ENCODE measurements at places on chromosomes 11 and 22.

DNA sequence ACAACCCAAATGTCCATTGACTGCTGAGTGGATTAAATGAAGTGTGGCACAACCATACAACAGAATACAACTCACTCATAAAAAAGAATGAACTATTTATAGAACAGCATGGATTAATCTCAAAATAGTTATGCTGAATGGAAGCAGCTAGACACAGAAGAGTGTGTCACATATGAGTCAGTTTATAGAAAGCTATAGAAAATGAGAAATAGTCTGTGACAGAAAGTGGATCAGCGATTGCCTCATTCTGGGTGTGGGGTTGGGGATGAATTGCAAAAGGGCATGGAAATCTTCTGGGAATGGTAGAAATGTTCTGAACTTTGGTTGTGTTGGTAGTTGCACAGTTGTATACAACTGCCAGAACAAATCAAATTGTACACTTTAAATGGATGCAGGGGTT, 37.4 kb downstream of the PRR5L start:
- no peak for DNase-seq

- DNase-seq, result no peak
Observed at GRCh38 chr11:14852571-14853177, 39.4 kb downstream of the CYP2R1 start.

DNA sequence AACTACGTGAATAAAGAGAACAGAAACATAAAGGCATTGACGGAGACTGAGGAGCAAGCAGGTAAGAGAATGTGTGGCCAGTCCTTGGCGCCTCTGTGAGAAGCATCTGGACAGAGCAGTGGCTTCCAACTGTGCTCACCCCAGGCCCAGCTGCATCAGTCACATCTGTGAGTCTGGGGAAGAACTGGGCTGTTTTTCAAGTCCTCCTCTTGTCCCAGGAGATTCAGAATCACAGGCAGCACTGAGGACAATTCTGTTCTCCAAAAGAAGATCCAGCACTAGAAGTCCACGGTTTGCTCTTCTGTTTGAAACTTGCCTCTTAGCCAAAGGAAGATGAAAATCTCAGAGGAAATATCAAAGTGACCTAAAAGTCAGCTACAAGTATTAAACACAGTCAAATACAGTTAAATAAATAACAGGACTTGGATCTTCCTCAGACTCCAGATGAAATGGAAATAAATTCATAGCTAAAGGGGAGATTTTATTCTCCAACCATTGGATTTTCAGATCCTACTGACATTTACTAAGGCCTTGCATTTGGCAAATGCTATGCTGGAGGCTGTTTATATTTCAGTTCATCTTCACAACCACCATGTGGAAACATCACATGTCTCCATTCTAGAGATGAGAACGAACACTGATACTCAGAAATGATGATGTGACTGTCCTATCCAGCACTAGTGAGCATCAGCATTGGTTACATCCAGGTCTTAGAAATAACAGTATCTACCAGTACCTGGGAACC, 14.1 kb downstream of the FAM181B start:
- peak; percentile 27 for DNase-seq

GRCh38 chr22:23832226-23833016, 6.4 kb downstream of the DERL3 start:
- DNase-seq, result no peak

DNA sequence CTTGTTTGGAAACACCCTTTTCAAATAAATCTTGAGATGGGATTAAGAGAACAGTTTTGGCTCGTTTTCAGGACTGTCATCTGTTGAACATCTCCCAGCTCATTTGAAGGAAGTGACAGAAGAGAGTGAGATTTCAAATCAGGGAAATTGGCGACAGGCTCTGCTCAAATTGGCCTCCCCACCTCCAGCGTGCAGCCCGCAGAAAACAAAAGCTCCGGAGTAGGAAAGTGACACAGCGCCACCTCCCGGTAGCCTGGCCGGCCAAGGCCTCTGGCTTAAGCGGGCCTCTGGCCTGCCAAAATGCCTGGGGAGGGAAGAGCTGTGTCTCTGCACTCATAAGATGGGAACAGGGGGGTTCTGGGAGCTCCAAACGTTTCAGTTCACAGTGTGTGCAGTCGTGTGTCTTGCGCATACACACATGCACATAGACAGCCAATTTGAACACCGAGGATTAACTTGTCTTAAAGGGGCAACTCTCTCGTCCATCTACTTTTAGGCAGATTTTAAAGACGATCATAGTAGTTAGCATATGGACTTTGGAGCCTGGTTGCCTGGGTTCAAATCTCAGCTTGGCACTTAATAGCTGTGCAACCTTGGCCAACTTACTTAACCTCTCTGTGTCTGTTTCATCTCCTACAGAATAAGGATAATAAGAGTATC, 132.7 kb upstream of the RCN1 start:
- no peak for DNase-seq

GRCh38 chr11:34044664-34045485, 6.7 kb upstream of the CAPRIN1 start:
- no peak for DNase-seq
